ENCODE measurements at places on chromosomes 5 and 9.

GRCh38 chr5:136420168-136420898 is 55.0 kb upstream of the TRPC7 start:
- no peak for DNase-seq

DNA sequence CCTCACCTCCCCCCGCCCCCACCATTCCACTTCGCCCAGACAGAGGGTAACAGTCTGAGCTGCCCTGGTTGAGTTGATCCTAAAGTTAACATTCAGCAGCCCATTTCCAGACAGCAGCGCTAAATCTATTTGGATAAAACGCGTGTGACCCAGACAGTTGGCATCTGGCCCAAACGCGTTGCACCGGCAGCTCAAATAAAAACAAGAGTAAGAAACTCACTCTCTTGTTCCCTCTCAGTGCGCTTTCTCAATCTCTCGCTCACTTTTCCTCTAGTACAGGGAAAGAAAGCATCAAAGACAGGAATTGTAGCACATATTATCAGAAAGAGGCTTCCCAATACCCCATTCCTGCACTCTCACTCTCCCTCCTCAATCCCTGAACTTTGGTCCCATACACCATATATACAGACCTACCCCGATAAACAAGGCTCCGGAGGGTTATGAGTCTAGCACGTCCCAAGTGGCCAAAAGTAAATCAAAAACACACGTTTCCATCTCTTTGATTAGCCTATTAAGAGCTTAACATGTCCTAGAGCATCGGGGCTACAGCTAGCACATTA is 1.3 kb downstream of the ADAMTS6 start:
- DNase-seq: peak; percentile 92

DNA sequence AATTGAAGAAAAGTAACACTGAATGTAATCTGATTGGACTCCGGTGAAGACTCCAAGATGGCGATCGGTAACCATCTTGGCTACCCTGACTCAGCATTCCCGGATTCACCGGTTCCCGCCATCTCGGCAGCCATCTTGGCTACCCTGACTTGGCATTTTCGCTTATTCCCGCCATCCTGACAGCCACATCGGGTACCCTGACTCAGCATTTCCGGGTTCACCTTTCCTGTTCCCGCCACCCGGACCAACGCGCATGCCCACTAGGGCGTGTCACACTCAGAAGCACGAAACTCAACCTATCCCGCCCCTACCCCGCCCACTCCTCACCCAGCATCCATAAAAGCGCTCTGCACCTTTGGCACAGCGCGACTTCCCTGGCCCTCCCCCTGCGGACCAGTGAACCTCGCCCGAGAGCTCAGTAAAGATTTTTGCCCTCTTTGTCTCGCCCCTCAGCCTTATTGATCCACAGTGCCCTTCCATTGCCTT is 17.2 kb downstream of the SPTLC1 start:
- peak; percentile 71 for DNase-seq

DNA sequence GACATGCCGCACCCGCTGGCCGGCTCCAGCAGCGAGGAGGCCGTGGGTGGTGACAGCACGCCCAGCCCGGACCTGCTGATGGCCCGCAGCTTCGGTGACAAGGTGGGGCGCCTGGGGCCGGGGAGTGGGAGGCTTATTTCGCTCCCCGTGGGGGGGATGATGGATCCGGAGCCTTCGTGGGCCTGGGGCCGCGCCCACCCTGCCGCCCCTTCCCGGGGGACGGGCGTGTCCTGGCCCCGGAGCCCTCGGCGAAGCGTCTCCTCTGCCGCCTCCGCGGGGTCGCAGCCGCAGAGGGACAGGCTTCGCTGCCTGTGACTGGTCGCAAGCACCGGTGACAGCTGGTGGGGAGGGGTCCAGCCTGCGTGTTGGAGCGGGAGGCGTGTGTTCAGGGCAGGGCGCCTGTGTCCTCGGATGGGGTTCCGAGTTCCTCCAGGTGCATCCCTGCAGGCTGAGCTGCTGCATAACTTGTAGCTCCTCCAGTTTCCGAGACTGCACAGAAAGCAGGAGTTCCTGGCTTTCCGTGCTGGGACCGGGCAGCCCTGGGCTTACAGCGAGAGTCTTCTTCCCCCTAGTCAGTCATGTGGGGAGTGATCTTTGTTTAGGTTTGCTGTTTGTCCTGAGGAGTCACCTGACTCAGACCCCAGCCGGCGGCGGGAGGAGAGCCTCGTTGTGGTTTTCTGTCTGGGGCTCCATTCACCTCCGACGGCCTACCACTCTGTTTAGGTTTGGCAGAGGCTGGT is 666 bp downstream of the SNX30 start:
- DNase-seq: peak; percentile 69

GRCh38 chr9:4266602-4267001 is 33.3 kb downstream of the GLIS3 start:
- DNase-seq: no peak

DNA sequence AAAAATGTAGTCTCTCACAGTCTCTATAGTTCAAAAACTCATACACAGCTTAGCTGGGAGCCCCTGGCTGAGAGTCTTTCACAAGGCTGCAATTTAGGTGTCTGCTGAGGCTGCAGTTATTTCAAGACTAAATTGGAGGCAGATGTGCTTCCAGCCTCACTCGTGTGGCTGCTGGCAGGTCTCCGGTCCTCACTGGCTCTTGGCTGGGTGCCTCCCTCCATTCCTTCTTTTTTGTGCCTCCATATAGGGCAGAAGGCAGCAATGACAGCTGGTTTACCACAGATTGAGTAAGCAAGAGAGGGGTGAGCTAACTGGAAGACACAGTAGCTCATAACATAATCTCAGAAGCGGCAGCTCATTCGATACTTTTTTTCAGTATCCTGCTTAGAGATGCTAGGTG is 2167.7 kb upstream of the WWC1 start:
- DNase-seq: no peak

DNA sequence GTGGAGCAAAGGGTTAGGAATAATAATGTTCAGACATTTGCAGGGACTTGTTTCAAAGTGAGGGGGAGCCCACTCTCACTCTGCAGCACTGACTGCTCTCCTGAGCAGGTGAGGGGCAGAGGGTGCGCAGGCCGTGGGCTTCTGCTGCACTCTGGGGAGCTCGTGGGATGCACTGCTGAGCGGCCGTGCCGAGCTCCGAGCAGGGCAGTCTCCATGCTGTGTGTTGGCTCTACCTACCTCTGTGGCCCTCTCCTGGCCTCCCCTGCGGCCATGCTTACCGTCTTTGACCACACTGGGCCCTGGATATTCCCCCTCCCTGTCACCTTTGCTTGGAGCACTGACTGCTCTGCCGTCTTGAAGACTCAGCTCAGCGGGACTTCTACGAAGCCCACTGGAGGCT is 33.7 kb downstream of the CRB2 start:
- DNase-seq: no peak

DNA sequence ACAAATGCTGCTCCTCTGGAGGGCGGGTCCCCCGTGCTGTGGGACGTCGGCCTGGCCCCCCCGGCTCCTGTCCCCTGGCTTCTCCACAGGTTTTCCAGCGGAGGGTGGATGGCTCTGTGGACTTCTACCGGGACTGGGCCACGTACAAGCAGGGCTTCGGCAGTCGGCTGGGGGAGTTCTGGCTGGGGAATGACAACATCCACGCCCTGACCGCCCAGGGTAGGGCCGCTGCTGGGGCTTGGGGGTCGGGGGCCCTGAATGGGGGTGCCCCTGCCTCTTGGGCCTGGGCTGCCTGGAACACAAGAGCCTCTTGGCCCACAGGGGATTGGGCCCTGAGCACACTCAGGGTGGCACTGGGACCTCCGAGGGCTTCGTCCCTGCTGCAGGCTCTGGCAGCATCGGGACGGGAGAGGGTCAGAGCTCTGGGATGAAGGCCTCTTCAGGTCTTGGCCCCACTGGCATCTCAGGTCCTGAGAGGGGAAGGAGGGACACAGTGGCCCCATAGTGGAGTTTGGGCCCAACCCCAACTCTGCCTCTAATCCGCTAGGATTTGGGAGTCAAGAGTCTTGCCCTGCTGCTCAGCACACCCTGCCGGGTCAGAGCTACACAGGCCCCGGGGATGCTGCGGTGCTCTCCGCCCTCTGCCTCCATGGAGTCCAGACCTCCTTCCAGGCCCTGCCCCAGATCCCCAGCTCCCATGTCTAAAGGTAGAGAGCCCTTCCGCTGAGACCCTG is 5.2 kb downstream of the FCN2 start:
- DNase-seq: no peak

DNA sequence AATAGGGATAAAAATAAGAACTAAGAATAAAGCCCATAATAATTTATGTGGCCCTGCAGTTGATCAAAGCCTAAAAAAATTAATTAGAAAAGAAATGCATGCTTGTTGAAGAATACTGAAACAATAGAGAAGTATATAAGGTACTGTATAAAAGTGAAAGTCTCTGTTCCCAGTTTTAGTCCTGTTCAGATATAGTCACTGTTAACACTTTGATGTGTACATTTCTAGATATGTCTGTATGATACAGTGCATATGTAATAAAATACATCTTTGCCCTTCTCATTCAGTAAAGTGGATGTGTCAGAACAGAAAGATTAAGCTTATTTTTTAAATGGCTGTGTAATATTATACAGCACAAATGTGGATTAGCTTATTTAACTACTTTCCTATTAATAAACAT is 4.1 kb downstream of the C9orf85 start:
- DNase-seq: no peak

- DNase-seq: no peak
These were observed 49.6 kb upstream of the RAPGEF6 start for GRCh38 chr5:131684595-131684994.

DNA sequence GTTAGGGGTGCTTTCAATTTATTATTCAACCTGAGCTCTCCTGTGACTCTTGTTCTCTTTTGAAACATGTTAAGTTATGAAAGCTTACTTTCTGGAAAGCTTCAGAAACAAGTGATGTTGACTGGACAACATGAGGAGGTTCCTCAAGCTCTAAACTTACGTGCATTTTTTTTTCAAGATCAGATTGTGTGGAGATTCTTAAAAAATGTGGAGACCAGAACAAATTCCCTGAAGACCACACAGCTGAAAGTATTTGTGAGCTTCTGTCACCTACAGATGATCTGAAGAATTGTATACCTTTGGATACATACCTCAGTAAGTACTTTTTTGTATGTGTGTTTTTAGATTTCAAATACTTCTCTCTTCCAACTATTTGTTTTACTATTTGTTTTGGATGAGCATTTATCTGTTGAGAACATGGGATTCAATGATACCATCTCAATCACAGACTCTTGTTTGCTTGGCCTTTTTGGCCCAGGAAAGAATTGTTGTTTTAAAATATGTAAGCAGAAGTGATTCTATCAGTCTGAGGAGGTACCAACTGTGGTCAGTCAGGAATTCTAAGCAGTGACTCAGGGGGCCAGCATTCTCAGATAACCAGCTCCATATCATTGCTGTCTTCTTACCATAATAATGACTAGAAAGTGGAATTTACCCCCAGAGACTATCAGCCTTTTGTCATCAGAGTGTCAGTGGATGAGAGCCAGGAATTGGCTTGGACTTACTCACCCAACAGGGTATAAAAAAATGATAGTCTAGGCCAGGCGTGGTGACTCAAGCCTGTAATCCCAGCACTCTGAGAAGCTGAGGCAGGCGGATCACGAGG is 34.4 kb upstream of the GLIPR2 start:
- peak; percentile 97 for DNase-seq

GRCh38 chr5:122500245-122501088 is 188.4 kb downstream of the SNCAIP start:
- peak; percentile 73 for DNase-seq

DNA sequence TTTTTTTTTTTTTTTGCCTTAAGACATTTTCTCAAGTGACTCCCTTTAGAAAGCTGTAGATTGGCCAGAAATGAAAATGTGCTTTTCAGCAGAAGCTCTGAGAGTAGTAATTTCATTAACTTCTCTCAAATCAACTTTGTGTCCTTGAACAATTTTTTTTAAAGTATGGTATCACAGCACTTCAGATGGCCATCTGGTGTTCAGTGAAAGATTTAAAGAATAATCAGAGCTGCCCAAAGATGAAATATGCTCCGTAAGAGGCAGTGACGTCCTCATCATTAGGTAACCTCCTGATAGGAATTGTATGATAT is 43.0 kb upstream of the PCAT7 start:
- no peak for DNase-seq

- no peak for DNase-seq
These were observed 68.5 kb downstream of the OTULIN start for GRCh38 chr5:14732991-14733390.

- DNase-seq: no peak
These were observed 21.1 kb downstream of the CPEB4 start for GRCh38 chr5:173909199-173909598.

Measured in fibroblast of pulmonary artery (primary cell).